ENCODE measurements at places on chromosomes 2 and 18.
A peak's percentile ranks its signal among the peaks of the same experiment; 100 is the strongest.

DNA sequence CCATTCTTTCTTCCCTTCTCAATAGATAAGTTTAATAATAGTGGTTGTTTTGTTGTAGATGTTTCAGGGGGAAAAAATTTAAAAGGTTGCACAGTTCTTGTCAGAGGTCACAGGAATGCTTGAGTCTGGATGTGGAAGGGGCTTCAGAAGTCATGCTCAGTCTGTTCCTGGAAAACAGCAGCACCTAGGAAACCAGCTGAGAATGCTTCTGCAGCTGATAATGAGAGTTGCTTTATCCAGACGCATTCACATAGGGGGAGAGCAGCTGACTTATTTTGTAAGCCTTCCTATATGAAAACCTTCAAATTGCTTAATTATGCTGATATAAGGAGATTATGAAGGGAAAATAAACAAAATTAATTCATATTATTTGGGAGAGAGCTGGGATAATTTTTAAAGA lies 235.5 kb downstream of the GULP1 start:
- no peak for DNase-seq

DNA sequence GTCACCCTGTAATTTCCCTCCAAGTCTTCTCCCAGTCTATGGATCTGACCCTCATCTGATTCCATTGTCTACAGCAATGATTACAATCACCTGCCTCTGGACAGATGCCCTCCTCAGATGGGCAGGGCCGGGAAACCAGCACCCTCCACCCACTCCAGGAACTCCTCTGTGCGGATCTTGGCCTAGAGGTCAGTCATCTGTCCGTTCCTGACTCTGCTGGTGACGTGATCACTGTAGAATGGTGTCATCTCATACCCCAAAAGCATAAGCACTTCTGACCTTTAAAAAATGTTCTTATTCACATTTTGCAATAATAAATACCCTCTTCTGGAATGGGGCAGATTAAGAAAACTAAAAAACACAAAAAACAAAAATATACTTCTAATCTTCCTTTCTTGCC lies 29.5 kb upstream of the BZW1 start:
- DNase-seq, result no peak

GRCh38 chr18:78979730-78980278 lies at the start of gene SALL3:
Gene SALL3 (plus strand): TSS chr18:78979818. CDS start chr18:78980275, 457 bp downstream.
- DNase-seq, result no peak

GRCh38 chr18:77208964-77209363 lies 40.7 kb upstream of the GALR1 start:
- peak; percentile 77 for DNase-seq
